ENCODE measurements at places on chromosomes 1 and 21.
A peak's percentile ranks its signal among the peaks of the same experiment; 100 is the strongest.

DNA sequence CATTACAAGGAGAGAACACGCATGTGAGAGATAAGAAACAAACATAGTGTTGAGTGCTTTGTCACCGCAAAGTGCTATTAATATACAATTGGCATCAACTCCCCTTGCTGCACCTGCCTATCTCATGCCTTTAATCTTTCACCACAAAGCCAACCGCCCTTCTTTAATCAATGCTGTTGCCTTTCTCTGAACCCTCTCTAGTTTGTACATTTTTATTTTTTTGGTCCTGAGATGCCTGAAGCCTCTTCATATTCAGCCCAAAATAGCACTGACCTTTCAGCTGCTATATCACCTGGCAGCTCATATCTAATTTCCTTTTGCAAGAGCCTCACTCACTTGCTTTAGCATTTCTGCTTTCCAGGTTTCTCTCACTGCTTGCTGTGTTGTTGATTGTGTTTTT lies 504.7 kb downstream of the NUF2 start:
- no peak for DNase-seq

DNA sequence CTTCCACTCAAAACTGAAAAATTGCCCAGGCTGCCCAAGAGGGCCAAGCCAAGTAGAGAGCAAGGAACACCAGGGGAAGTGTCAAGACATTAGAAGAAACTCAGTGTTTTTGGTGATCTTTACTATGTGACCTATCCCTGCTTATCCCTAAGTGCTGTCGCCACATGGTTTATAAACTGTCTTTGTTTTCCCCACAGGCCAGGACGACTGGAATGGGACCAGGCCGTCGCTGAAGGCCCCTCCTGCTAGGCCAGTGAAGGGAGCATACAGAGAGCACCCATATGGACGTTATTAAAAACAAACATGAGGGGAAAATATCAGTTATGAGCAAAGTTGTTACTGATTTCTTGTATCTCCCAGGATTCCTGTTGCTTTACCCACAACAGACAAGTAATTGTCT lies 28.7 kb downstream of the KHDRBS1 start:
- DNase-seq, result no peak

- no peak for DNase-seq
Observed at GRCh38 chr1:47449822-47450552, 12.1 kb downstream of the FOXD2 start.

- no peak for DNase-seq
Observed at GRCh38 chr1:205543351-205544301, 39.2 kb downstream of the CDK18 start.

DNA sequence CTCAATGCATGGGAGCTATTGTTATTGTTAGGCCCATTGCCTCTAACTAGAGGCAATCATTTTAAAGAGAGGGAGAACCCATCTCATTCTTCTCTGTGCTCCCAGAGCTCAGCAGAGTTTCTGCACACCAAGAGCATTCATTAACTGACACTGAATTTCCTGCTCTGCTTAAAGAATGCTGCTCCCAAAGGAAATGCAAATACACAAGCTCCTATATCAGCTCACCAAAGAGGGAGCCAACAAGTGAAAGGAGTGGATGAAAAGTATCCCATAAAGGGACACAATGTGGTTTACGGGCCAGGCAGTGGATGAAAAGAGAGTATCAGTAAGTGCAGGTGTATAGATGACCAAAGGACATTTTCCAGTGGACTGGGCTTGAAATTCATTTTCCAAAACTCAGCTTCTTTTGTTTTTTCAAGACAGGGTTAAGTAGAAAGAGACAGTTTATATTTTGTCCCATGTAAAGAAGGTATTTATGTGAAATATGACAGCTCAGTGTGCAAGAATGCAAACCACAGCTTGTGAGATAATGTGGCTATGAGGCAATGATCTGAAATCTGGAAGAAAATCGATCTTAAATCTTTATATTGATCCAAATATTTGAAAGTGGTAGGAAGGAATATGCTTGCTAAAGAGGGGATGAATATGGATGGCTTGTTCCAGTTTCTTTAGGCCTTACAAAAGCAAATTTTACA lies 207.7 kb upstream of the CAMK1G start:
- DNase-seq, result no peak

GRCh38 chr1:84410328-84411095 lies 12.2 kb downstream of the DNASE2B start:
- no peak for DNase-seq

DNA sequence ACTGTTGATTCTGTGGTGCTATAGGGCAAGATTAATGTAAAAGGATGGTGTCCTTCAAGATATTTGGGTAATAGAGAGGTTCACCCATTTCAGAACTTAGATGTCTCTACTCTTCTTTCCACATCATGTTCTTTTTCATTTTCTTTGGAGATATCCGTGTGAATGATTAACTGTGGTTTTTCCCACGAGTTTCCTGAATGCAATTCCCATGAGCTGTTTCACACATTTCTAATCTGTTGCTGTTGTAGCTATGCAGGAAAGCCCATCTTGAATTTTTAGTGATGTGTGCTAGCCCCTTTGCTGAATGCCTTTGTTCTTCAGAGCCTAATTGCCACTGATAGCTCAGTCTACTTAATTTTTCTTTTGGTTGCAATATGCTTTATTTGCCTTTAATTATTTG lies 27.6 kb downstream of the SNX27 start:
- DNase-seq, result no peak

- DNase-seq, result no peak
Observed at GRCh38 chr1:244063498-244063897, 12.4 kb downstream of the ZBTB18 start.

GRCh38 chr21:46431884-46432488 lies 26.7 kb upstream of the DIP2A start:
- DNase-seq, result no peak

- DNase-seq, result no peak
Observed at GRCh38 chr21:29506947-29507346, 208.2 kb downstream of the BACH1 start.

DNA sequence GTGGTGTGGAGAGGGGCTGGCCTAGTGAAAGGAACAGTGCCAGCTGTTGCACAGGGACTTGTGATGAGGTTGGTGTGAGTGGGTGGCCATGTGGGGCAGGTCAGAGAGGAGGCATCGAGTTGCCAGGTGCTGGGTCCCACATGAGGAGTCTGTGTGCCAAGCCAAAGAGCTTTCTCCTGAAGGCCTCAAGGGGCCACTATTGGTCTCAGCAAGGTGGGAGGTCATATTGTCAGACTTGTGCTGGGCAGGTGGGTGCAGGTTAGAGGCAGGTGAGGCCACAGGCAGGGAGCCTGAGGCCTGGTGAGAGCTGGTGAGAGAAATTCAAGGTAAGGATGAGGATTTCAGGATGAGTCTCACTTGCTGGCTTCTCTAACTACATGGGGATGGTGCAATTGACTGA lies 256.8 kb downstream of the DISC1 start:
- DNase-seq, result no peak

GRCh38 chr1:181129771-181130606 lies 41.5 kb downstream of the IER5 start:
- DNase-seq, result no peak

DNA sequence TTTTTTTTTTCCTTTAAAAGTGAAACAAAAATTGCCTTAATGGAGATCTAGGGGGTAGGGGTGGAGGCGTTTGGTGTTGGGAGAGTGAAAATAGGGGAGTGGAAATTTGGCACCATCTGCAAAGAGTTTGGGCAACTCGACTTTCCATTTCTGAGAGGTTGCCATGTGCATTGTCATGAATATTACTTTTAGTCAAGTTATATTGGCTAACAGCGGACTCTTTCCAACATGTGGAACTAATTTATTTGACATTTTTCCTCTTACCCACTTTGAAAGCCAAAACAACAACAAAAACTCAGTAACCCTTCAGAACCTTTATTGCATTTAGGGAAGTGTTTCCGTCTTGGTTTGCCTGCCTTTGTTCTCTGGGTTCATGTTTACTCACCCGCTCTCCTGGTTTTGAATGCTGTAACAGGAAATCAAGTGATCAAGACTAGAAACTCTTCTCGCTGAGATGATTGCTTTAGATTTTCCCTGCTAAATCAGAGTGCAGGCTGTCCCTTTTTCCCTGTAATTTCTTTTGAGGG lies 70.4 kb downstream of the CACHD1 start:
- no peak for DNase-seq

DNA sequence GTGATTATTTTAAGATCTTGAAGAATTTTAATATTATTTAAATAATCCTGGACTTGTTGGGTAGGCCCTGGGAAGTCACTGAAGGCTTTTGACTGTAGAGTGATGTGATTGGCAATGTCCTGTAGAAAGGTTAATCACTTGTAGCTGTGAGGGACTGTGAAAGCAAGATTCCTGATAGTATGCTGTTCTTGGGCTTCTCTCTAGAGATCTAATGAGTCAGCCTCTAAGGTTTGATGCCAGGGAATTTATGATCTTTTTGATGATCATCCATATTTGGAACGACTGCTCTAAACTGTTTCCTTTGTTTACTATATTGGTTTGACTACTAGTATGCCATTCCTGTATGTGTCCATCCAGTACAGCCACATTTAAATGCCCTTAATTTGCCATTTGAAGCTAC lies 56.5 kb downstream of the CAMSAP2 start:
- no peak for DNase-seq

GRCh38 chr1:95221306-95221705 lies 12.7 kb upstream of the RWDD3 start:
- DNase-seq, result no peak

- peak; percentile 12 for DNase-seq
Observed at GRCh38 chr21:17819877-17820229, 697 bp upstream of the C21orf91 start.

DNA sequence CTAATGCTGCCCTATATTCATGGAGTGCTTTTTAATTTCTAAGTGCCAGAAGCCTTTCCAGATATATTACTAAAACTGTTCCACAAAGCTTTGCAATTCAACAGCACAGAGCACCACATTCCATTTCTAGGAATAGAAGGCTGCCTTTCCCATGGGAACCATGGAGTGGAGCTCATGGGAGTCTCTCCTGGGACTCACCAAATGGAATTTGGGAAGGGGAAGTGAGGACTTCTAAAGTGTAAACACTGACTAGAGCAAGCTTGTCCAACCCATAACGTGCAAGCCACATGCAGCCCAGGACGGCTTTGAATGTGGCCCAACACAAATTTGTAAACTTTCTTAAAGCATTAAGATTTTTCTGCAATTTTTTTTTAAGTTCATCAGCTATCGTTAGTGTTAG lies 190.4 kb upstream of the TNR start:
- DNase-seq, result no peak

GRCh38 chr1:157596384-157596783 lies 1.5 kb downstream of the FCRL4 start:
- DNase-seq, result no peak

DNA sequence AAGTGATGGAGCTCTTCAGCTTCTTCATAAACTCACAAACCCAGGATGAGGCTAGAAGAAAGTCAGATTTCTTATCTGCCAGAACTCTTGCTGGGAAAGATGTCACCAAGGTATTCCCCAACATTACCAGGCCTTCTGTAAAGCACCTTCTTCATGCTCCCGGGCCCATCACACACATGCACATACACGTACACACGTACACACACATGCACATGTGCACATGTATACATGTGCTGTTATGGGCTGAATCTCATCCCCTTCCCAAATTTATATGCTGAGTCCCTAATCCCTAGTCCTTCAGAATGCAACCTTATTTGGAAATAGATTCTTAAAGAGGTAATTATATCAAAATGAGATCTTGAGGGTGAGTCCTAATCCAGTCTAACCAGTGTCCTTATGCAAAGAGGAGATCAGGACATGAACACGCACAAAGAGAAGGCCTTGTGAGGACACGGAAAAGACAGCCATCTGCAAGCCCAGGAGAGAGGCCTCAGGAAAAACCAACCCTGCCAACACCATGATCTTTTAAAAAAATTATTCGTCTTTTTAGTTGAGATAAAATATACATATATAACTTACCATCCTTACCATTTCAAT lies 76.4 kb upstream of the LYST start:
- no peak for DNase-seq

DNA sequence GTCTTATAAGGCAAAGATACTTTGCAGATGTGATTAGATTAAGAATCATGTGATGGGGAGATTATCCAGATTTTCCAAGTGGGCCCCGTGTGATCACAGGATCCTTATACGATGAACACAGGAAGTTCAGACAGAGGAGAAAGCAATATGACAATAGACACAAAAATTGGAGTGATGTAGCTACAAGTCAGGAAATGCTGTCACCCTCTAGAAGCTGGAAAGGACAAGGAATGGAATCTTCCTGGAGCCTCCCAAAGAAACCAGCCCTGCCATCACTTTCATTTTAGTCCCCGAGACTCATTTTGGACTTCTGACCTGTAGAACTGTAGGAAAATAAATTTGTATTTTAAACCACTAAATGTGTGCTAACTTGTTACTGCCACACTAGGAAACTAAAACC lies 61.9 kb upstream of the C1orf21 start:
- DNase-seq, result no peak

DNA sequence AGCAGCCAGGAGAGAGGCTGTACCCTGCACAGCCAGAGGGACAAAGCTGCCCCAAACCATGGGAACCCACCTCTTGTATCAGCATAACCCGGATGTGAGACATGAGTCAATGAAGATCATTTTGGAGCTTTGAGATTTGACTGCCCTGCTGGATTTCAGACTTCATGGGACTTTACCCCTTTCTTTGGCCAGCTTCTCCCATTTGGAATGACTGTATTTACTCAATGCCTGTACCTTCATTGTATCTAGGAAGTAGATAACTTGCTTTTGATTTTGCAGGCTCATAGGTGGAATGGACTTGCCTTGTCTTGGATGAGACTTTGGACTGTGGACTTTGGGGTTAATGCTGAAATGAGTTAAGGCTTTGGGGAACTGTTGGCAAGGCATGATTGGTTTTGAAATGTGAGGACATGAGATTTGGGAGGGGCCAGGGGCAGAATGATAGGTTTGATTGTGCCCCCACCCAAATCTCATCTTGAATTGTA lies 616.2 kb downstream of the RWDD3 start:
- no peak for DNase-seq

GRCh38 chr1:1302006-1302430 lies 5.7 kb downstream of the ACAP3 start:
- DNase-seq, result no peak

DNA sequence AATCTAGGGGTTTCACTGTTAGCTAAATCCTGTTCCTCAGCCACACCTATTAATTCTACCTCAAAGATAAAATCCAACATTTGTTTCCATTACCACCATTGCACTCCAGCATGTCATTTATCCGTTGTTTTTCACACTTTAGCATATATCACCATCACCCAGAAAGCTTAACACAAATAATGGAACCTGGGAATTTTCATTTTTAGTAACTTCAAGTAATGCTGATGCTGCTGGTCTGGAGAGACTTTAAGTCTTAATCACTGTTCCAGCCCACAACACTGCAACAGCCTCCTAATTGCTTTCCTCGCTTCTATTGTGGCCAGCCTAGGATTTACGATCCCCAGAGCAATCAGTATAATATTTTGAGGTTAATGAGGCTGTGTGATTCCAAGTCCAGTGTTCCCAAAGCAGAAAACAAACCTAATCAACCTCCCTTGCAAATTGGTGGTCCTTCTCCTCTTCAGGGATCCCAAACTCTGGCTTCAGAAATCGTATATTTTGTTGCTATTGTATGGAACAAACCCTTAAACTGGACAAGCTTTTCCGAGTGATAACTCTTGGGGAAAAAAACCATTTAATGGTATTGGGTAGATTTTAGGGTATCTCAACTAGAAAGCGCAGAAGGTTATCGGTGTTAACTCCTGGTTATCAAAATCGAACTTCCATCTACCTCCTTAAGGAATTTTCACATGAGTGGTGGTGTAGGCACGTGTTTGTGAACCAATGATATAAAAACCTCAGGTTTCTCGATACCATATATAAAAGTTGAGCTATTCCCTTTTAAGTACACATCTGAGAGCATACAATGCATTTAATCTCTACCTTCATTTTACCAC lies 50.0 kb upstream of the BOLA1 start:
- no peak for DNase-seq

All from GM12892 (cell line).